ENCODE measurements at places on chromosomes 2 and 18.

DNA sequence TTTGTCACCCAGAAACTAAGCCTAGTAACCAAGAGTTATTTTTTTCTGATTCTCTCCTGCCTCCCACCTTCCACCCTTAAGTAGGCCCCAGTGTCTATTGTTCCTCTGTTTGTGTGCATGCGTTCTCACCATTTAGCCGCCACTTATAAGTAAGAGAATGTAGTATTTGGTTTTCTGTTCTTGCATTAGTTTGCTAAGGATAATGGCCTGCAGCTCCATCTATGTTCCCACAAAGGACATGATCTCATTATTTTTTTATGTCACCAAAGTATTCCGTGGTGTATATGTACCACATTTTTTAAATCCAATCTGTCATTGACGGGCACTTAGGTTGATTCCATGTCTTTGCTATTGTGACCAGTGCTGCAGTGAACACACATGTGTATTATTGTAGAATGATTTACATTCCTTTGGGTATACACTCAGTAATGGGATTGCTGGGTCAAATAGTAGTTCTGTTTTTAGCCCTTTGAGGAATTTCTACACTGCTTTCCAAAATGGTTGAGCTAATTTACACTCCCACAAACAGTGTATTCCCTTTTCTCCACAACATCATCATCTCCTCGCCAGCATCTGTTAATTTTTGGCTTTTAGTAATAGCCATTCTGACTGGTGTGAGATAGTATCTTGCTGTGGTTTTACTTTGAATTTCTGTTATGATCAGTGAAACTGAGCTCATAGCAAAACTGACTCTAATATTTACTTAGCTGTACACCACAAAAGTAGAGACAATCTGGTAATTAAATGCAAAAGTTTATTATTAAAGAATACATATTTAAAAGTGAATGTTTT lies 660.1 kb upstream of the SLC8A1 start:
- no peak for DNase-seq

DNA sequence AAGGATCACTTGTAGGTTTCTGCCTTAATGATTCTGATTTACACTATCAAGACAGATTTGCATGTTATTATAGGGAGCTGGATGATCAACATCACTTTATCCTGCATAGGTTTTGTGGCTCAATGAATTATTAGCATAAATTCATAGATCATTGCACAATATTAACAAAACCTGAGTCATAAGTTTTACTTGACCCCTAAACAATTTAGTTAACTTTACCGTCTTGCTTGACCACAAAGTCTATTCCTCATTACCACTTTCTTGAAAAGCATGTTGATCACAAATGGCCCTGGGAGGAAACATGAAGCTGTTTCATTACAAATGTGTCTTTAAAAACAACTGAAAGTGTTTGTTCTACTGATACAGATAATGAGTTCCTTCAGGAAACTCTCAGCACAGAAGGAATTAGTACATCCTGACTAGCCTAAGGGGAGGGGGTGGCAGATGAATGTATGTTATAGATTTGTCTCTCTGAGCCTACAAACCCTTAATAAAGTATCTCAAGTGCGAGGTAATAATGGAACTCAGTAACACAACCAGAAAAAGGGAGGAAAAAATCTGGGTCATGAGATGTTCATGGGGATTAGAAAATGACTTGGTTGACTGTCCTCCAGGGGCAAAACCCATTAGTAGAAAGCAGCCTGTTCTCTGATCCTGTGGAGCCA lies 303.4 kb downstream of the PIK3C3 start:
- DNase-seq, result no peak

GRCh38 chr2:88483200-88483599 lies 30.7 kb upstream of the FOXI3 start:
- DNase-seq, result no peak

DNA sequence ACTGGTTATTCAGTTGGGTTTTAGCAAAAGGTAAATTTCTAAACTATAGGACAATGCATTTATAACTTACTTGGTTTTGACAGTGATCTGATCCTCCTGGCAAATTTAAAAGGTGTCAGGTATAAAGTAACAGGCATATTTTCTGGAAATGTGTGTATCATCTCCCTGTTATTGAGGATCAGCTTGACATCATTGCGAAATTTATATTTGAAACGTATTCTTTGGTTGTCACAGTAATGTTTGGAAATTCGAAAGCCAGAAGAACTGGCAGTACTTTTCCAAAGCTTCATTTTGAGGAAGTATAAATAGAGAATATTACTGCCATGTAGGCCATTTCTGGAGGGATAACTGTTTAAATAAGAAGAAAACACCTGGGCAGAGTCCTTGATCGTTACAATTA lies 422.2 kb upstream of the NRXN1 start:
- DNase-seq, result no peak

GRCh38 chr2:67032076-67032475 lies 365.1 kb upstream of the ETAA1 start:
- DNase-seq, result no peak

GRCh38 chr2:667332-667999 lies 9.7 kb downstream of the TMEM18 start:
- no peak for DNase-seq

GRCh38 chr2:66574701-66575624 lies 140.0 kb downstream of the MEIS1 start:
- peak; percentile 64 for DNase-seq

- DNase-seq, result no peak
Observed at GRCh38 chr18:74766251-74766650, 168.6 kb downstream of the ZNF407 start.

- DNase-seq, result no peak
Observed at GRCh38 chr2:66762761-66763160, 327.8 kb downstream of the MEIS1 start.

GRCh38 chr2:219541611-219542180 lies 1.9 kb downstream of the CHPF start:
- peak; percentile 98 for DNase-seq

DNA sequence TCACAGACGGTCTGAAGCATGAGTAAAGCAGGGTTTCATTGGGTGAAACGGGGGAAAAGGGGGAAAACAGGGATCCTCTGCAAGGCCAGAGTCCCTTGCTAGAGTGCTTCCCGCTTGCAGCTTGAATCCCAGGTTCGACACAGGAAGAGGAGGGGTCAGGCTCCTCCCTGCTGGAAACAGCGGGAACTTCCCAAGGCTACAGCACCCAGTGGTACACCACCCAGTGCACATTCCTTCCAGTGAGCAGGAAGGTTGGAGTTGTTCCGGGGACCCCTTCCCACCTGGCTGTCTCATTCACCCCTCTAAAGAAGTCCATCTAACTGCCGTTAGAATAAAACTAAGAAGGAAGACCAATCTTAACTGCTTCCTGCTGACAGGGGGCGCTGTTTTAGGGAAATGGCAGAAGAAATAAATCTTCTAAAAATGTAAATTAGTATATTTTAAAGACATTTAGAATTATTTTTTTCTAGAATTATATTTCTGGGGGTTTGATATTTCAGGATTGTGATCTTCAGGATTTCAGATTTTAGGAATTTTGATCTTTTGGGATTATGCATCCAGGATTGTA lies 230.9 kb downstream of the RBM43 start:
- DNase-seq, result no peak

DNA sequence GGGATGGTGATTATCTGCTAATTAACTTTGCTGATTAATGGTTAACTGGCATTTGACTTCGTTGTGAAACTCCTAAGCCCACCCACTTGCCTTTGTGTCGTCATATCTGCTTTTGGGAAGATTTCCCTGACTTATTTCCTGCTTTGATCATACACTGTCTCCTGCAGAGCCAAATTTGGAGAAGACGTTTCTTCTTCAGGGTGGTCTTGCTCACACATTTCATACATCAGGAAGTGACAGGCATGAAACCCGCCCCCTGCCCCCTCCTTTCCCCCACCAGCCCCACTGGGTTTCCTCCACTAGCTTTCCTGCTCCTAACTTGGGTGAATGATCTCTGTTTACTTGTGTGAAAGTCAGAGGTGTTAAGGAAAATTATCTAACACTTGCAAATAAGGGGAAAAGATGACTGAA lies 300.1 kb downstream of the TSN start:
- DNase-seq, result no peak

- DNase-seq, result no peak
Observed at GRCh38 chr18:55093808-55094207, 134.5 kb upstream of the CCDC68 start.

- no peak for DNase-seq
Observed at GRCh38 chr2:25362434-25363145, 20.9 kb upstream of the DNMT3A start.

DNA sequence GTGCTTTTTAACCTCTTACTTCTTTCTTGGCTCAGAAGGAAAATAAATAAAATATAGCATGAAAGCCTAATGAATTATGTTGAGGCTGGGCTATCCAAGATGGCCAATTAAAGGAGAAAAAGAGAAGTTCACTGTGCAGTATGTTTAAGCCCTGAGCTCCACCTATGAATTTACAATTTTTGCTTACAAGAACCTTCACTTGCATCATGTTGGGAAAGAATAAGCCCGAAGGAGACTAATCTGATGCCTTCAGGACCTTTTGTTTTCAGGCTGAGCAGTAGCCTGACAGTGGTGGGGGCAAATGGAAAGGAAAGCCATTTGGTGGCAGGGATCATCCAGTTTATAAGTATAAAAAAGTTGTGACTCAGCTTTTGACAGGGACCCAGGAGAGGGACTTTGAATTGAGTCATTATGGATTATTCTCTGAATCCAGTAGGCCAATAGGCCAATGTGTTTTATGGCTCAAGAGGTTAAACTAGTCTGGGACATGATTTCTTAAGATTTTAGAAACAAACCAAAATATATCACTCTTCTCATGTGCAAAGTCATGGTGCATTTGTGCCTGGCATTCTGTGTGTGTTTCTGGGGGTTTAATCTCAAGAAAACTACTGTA lies 56.9 kb downstream of the E2F6 start:
- no peak for DNase-seq

DNA sequence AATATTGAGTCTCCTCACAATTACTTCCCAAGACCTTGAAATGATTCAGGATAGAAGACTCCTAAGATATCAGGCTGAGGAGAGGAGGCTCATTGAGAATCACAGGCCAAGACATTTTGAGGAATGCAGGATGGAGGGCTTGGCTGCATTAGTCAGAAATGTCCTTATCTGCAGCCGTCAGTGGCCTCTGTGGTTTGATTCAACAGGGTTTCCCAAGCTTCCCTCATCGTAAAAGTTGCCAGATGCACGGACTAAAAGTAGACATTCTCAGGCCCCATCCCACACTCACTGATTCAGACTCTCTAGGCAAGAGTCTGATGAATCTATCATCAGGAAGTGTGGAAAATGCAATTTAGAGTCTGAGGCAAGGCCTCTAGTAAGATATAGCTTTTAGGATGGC lies 34.0 kb upstream of the TMEM178A start:
- DNase-seq, result no peak

DNA sequence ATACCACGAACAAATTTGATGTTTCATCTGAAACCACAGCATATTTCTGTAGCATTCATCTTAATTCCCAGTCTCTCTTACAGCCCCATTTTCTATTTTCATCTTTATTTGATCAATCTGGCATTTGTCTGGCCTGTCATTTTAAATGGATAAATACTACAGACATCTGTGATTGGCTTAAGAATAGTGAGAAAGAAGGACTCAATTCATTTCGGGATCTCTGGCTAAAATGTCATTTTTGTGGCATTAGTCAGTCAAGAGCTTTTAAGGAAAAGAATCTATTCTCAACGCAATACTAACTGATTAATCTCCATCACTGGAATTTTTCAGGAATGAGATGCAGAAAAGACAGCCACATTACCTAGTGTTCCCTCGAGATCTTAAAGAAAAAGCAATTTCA lies 585.9 kb downstream of the IRS1 start:
- DNase-seq, result no peak

DNA sequence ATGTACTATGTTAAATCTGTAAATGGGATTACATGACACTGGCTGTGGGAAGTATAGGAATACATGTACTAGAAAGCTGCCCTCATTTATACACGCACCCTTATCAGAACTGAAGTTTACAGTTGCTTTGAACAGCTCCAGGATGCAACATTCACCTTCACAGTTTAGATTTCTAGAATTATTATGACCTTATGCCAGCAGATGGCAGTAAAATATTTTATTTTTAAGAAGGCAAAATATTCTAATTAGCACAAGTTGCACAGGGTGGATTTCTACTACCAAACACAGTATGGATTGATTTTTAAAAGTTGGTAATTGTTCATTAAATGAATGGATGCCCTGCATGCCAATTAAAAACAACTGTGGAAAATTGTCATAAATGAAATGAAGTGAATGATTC lies 670.4 kb downstream of the KCNJ3 start:
- no peak for DNase-seq

DNA sequence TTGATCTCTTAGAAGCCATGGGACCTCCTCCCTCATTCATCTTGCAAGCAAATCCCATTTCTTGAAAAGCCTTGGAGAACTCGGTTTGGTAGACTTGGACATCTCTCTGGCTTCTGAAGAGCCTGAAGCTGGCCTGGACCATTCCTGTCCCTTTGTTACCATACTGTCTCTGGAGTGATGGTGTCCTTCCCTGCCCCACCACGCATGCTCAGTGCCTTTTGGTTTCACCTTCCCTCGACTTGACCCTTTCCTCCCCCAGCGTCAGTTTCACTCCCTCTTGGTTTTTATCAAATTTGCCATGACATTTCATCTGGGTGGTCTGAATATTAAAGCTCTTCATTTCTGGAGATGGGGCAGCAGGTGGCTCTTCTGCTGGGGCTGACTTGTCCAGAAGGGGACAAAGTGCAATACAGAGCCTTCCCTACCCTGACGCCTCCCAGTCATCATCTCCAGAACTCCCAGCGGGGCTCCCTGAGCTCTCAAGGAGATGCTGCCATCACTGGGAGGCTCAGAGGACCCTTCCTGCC lies 20.0 kb downstream of the FOSL2 start:
- DNase-seq, result no peak

DNA sequence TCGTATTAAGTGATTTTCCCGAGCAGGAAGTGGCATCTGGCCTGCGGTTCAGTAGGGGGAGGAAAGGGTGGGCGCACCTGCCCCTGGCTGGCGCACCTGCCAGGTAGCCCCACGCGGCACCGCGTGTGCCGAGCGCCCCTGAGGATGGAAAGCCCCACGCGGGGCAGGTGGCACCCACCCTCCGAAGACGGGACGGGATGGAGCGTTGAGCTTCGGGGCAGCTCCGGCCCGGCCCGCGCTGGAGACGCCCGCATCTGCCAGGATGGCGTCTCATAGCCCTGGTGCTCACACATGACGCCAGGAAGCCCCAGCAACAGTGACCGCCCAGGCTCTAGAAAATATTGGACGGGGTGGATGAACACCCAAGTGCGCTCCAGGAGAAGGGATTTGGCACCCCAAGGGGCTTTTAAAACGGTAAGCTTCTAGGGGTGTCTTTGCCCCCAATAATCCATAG lies 2.5 kb upstream of the NFATC1 start:
- DNase-seq, result no peak

Data from H1 (cell line).